Liver (tissue), 10 donors: ENCODE measurements at places on chromosomes 3 and 15.

GRCh38 chr3:108221393-108221792, 831 bp downstream of the IFT57 start:
- DNase-seq = no peak

- no peak for DNase-seq
These were observed 5.0 kb upstream of the PRRT3 start for GRCh38 chr3:9957214-9957613.

- DNase-seq = no peak
These were observed 150.2 kb upstream of the MLF1 start for GRCh38 chr3:158420654-158421396.

- no peak for DNase-seq
These were observed 2.4 kb upstream of the CORO2B start for GRCh38 chr15:68576235-68576892.

- DNase-seq = no peak
These were observed 8.2 kb upstream of the ANKRD63 start for GRCh38 chr15:40290918-40291574.

DNA sequence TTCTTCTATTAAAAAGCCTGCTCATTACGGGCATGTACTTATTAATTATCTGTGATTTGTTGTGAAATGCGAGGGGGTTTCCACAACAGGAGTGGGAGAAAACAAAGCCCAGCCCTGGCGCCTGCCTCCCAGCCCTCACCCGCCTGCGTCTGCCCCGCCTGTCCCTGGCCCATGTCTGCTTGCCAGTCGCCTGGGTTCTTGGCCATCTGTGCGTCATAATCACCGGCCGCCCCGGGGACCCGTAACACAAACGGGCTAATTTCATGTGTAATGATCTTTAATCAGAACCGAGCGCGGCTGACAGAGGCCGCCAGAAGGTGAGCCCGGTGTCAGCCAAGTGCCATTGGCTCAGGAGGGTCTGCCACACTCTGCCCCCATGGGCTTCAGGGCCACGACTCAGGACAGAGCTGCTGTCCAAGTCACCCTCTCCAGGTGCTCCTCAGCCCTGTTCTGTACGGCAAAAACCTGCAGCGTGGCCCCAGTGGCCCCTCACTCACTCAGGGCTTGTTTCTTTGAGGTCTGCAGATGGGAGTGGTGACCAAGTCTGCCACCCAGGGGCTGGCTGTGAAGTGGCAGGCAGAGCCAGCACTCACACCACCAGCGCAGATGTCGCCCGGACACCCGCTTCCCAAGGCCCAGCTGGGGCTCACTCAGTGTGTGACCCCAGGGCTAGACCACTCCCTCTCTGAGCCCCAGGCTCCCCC, 28.8 kb upstream of the TMEM115 start:
- DNase-seq = no peak

DNA sequence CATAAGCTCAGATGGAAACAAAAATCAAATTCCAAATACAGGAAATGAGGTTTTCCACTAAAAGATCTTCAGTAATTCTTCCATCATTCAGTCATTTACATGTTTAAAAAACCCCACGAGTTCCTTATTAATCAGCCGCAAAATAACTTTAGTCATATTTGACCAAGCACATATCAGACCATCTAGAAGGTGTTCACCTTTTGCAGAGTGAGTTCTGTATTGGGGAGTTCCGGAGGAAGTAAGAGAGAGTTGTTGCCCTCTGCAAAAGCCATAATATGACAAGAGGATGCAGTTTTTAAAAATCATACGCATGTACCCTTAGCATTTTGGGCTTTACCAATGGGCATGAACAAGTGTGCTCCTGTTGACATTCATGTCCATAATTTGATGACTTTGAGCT, 61.6 kb downstream of the CCR1 start:
- DNase-seq = no peak

- DNase-seq = no peak
These were observed 350.5 kb upstream of the THBS1 start for GRCh38 chr15:39230205-39230907.

DNA sequence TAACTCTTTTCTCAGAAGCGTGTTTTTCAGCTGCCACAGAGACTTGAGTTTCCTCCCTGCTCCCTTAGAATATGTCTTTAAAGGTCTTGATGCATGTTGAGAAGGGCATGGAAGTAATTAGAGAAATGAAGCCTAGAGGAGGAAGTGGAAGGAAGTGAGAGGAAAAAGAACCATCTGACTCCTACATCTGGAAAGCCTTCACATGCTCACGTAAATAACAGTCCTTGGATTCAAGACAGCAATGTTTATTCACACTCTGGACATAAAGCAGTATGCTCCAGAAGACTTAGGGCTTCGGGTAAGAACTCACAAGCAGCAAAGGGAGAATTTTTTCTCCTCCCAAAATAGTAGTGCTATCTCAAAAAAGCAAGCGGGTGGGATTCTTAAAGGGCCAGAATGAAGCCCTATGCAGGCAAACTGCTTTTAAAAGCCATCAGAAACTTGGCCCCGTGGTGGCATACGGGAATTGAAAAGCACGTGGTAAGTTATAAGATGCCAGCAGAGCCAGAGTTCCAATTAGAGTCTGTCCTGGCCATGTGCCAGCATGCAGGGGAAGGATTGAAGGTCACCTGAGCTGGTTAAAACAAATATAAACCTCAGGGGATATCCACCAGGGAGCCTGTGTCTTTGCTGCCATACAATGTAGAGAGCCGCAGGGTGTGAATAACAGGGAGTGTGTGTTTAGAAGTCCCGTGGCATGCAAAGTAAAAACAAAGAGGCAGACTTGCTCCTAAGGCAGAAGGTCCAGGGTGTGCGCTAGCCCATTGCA, 380.8 kb upstream of the NDN start:
- no peak for DNase-seq
